ENCODE measurements at places on chromosomes 4 and X.

- no peak for DNase-seq
Observed at GRCh38 chrX:8364369-8365141, 100.1 kb upstream of the VCX3B start.

- peak; percentile 96 for DNase-seq
Observed at GRCh38 chr4:153344131-153345011, at the start of gene MND1. TSS of gene MND1 (plus strand) at chr4:153344688. CDS start at chr4:153344738, 50 bp downstream.

DNA sequence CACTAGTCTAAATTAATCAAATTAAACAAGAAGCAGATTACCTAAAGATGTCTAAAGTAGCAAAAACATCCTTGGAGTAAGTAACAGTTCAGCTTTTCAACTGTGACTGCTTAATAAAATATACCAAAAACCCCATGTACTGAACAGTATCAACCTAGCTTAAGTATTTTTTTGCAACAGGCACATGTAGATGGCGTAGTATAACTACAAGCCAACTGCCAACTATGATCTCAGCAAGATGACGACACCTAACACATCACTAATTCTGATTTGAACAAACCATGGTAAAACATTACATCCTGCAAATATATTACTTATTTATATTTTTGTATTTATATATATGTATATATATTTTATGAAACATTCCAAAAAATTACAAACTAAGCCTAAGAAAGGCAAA, 24.5 kb downstream of the DHX15 start:
- no peak for DNase-seq

DNA sequence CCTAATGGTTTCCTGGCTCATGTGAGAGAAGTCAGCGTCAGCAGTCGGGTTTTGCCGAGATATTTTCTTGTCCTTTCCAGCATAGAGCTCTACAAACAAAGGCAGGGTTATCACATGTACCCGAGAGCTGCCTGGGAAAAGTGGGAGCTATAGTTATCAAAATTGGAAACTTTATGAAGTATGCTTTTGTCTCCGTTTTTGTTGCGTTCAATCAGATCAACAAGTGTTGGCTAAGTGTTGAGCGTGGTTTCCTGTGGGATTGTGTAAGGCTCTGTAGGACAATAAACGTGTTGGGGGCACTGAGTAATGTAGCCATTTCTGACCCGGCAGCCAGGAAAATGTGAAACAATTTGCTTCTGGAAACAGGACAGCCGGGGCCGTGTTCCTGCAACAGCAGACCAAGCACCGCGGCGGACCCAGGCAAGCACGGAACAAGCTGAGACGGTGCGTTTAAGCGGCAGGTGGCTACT, at the start of gene BMX:
Gene BMX, plus strand, starts transcription at position 311 of the 470 bp plus-strand sequence. CDS start 7,547 bp downstream, outside the sequence.
- DNase-seq, result no peak

- DNase-seq, result peak; percentile 49
Observed at GRCh38 chrX:110847334-110847733, 51.7 kb upstream of the CHRDL1 start.

GRCh38 chrX:153828723-153829548, 1.4 kb downstream of the PDZD4 start:
- peak; percentile 41 for DNase-seq

GRCh38 chr4:107804956-107805355, 19.8 kb upstream of the SGMS2 start:
- DNase-seq, result no peak

- no peak for DNase-seq
Observed at GRCh38 chr4:43411226-43411625, 518.7 kb downstream of the GRXCR1 start.

- no peak for DNase-seq
Observed at GRCh38 chrX:57918750-57919436, 8.6 kb upstream of the ZXDA start.

DNA sequence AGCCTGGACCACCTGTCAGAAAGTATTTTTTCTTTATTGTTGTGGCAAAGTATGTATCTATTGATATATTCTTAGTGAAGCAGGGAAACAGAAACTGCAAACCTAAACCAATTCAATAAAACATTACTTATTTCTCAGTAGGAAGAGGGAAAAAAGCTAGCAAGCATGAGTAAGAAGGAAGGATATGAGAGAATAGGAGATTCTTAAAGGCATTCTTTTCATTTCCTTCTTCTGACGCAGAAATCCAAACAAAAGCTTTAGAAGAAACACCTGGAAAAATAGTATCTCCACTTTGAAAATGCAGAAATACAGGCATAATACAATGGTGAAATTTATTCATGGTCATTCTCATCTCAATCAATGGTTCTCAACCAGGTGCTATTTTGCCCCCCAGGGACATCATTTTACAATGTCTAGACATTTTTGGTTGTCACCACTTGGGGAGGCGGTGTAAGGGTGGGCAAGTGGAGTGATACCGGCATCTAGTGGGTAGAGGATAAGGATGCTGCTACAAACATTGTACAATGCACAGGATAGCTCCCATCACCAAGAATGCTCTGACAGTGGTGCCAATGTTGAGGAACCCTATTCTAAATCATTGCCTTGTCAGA, 21.7 kb upstream of the ATXN3L start:
- no peak for DNase-seq

- DNase-seq, result peak; percentile 40
Observed at GRCh38 chr4:16717266-16717970, 181.0 kb downstream of the LDB2 start.

GRCh38 chr4:168667921-168668320, 171.1 kb downstream of the PALLD start:
- no peak for DNase-seq

DNA sequence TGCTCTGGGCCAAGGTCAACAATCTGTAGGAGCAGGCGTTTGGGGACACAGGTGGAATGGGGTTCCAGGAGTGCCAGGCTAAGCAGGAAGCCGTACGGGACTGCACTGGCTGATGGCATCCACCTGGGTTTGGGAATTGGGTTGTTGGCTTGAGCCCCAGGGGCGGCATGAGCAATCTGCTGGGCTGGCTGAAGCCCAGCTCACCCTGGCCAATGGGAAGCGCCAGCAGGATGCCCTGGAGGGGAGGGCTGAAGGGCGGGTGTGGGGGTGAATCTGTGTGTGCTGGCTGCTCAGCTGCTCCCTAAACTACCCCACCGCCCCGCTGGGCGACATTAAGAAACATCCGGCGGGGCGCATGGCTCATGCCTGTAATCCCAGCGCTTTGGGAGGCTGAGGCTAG, 8.9 kb upstream of the RGS12 start:
- no peak for DNase-seq

- no peak for DNase-seq
Observed at GRCh38 chr4:17092736-17093437, 194.4 kb upstream of the LDB2 start.

DNA sequence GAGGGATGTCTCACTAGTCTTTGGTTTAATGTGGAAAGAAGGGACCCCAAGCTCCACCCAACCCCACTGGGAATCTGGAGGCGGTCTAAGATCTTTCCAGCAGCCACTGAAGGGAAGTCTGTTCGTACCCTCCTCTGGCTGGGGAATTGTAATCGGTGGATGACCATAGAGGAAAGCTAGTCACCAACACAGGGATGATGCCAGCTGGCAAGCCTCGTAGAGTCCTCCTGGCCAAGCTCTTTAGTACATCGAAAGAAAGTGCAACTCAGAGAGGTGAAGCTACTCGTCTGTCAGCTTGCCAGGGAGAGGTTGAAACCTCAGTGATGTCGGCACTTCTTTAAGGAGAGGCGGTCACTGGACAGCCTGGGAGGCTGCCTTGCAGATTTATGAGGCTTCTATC, 58.7 kb downstream of the MAMLD1 start:
- no peak for DNase-seq

- DNase-seq, result no peak
Observed at GRCh38 chr4:145176641-145177432, 3.6 kb downstream of the OTUD4 start.

DNA sequence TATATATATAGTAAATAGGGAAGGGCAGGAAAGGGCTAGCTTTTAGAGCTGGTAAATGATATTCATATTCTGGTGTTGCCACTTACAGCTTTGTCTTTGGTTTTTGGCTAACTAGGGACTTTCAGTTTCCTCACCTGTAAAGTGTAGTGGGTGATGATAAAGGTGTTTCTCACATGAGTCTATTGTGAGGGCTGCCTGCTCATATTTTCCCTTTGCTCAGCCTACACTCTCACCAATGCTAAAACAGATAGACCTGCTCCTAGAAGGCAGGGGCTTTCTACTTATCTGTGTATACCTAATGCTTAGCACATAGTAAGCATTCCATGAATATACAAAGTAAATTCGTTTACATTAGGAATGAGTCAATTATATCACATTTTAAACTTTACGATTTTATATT, 137.2 kb upstream of the HS3ST1 start:
- DNase-seq, result no peak

GRCh38 chr4:114015444-114015899, 36.0 kb upstream of the ARSJ start:
- peak; percentile 87 for DNase-seq

DNA sequence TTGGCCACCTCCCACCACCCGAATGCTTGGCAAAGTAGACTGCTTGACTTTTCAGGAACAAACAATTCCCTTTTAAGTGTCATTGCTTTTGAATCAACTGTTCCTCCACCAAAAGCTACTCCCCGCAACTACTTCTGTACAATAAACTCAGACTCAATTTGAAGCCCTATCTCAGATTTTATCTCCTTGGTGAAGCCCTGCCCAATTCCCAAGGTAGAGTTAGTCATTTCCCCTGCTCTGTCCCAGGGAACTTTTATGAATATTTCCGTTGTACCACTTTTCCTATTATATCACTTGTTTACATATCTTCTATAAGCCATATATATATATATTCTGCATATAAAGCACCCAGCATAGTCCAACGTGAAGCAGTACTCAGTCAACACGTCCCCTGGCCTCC, 102.8 kb downstream of the C4orf51 start:
- DNase-seq, result no peak

GRCh38 chr4:48698029-48698971, 81.8 kb downstream of the FRYL start:
- DNase-seq, result peak; percentile 52

- no peak for DNase-seq
Observed at GRCh38 chrX:130688360-130688759, 214.6 kb downstream of the ENOX2 start.

DNA sequence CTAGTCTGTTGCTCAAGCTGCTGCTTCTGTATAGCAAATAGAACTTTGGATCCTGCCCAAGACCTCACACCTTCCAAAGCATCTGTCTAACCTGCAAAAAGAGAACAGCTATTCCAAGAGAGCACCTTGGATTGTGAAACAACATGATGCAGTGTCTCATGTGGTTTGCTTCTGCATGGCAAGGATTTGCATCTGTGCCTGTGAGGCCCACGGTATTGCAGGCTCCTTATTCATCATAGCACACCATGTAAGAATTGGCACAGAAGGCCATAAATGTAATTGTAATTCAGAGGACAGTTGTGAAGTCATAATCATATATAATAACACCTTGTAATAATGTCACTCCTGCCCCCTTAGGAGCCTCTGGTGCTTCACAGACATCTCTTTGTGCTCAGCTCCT, 147.1 kb downstream of the ZNF674 start:
- no peak for DNase-seq

- no peak for DNase-seq
Observed at GRCh38 chr4:2255501-2256155, 6.3 kb downstream of the MXD4 start.

- DNase-seq, result no peak
Observed at GRCh38 chr4:55355555-55355954, 9.5 kb downstream of the SRD5A3 start.

DNA sequence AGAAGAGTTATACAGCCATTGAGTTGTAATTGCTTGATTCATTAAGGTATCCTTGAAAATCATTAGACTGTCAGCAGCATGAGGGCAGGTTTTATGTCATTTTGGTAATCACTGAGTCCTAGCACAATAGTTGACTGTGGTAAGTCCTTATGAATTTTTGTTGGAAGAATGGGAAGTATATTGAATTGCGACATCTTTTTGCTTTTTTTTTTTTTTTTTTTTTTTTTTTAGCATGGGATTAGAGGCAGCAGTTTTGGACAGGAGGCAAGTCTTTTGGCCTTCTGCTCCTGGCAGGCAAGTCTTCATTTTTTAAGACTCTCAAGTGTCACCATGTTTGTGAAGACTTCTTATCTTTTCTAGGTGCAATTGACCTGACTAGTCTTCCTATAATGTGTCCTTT, 29.7 kb downstream of the PRRG1 start:
- no peak for DNase-seq

- DNase-seq, result no peak
Observed at GRCh38 chr4:107710493-107711459, 9.3 kb downstream of the PAPSS1 start.
